ENCODE measurements at places on chromosomes 11 and 22.
A peak's percentile ranks its signal among the peaks of the same experiment; 100 is the strongest.

DNA sequence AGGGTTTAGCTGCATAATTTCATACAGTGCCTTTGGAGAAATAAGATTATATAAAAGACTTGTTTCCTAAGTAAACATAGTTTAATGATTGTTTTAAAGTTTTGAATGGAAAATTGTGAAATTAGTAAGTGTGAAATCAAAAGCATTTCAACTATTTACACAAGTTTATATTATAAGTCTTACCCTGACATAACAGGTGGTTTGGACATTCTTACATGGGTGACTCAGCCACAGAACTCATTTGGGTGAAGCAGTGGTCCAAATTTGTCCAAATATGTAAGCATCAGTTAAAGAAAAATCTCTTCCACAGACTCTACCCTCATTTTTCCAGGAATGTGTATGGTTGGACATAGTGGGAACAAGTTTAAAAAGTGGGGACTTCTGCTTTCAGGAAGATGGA, 68.0 kb downstream of the USP47 start:
- DNase-seq = peak; percentile 80

GRCh38 chr11:34749666-34750659, 129.1 kb downstream of the EHF start:
- DNase-seq = peak; percentile 54

GRCh38 chr11:128198216-128198772, 389.1 kb downstream of the ETS1 start:
- no peak for DNase-seq

- DNase-seq = no peak
These were observed 25.0 kb downstream of the ARHGAP8 start for GRCh38 chr22:44777364-44777755.

DNA sequence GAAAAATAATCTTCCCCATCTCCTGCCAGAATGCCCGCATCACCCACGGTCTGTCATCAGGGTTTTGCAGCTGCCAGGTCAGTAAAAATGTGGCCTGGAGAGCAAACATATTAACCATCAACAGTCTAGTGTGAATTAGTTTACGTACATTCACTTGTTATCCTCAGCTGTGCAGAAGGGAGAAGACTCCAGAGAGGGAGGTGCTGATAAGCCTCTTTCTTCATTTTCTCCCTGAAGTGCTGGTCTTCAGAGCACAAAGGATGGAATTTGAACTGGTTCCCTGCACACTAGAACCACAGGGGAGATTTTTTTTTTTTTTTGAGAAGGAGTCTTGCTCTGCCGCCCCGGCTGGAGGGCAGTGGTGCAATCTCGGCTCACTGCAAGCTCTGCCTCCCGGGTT, 8.2 kb downstream of the FGF19 start:
- DNase-seq = no peak

DNA sequence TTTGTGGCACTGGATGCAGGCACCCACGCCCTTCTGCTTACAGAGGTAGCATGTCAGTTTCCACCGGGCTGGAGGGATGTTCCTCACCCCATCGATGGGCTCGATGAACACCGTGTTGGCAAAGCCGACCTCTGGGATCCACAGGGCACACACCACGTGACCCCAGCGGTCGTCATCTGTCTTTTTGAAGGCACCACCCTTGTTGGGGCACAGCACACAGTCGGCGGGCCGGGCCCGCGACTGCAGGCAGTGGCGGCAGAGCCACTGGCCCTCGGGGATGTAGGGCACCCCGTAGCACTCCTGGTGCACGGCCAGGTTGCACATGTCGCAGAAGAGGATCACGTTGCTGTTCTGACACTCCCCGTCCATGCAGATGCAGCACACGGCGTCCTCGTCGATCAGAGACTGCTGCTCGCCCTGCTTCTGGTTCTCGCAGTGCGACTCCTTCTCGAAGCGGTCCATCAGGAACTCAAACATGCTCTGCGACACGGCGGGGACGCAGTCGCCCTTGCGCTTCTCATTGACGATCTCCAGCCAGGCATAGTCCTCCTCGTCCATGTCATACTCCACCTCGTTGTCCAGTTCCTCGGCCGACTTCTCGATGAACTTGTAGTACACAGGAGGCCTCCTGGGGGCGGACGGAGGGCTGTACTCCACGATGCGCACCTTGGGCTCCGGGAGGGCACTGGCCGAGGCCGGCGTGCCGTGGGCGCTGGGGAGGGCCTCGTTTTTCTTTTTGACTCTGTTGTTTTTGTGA, 4.2 kb downstream of the BRD1 start:
- no peak for DNase-seq

GRCh38 chr22:45183974-45184373, 20.2 kb downstream of the NUP50 start:
- no peak for DNase-seq

GRCh38 chr22:39135092-39135896, 17.2 kb downstream of the CBX7 start:
- DNase-seq = peak; percentile 48

DNA sequence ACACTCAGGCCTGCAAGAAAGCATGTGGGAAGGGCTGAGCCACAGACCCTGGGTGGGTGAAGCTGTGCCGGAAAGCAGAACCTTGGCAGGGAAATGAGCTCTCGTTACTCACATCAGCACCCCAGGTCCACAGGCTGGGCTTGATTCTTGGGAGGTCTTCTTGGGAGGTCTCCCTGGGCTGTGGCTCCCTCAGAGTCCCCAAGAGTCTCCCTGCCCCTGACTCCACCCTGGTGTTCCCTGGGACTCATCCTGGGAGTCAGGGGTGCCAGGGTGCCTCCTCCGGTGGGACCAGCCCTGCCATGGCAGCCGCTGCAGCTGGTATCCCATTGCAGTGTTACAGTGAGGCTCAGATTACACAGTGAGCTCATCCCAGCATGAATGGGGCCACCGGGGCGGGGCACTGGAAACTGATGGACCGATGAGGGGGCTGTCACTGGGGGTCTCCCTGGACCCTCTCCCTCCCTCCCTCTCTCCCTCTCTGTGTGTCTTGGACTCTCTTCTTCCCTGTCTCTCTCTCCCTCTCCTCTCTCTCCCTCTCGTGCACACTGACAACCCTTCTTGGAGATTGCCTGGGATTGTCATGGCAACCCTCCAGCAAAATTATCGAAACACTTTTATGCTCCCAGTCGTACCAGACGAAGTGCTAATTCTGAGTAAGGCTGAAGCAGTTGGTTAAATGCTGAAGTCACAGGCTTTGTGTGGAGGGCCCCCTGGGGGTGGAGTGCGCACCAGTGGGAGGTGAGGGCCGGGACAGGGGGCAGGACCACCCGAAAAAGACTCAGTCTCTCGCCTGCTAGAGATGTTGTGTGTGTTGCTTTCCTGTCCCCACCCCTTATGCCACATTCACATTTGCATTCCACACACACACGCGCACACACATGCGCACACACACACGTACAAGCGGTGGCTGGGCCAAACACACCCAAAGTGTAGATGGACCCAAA, 8.6 kb upstream of the C11orf96 start:
- DNase-seq = no peak

DNA sequence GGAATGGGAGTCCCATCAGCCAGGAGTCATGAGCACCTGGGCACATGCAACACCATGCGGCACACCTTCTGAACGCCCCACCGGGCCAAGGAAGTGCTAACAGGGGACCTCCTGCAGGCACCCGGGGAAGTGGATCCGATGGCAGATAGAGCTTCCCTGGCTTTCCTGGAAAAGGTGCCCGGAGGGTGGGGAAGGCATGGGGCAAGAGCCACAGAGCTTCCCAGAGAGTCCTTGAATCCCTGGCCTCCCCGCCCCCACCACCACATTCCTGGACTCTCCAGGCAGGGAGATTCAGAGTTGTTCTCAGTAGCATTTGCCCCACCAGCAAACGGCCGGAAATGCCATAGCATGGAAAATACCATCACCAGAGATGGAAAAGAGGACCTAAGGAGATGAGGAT, 8.3 kb downstream of the TRIM29 start:
- no peak for DNase-seq

- peak; percentile 79 for DNase-seq
These were observed 6.5 kb downstream of the ADORA2A start for GRCh38 chr22:24433828-24434470.

GRCh38 chr11:66318600-66318970, 1.7 kb upstream of the CD248 start:
- DNase-seq = no peak

GRCh38 chr11:80331694-80332093, 890.9 kb upstream of the TENM4 start:
- no peak for DNase-seq

- DNase-seq = peak; percentile 45
These were observed 103.9 kb downstream of the GGTLC2 start for GRCh38 chr22:22748297-22748743.

DNA sequence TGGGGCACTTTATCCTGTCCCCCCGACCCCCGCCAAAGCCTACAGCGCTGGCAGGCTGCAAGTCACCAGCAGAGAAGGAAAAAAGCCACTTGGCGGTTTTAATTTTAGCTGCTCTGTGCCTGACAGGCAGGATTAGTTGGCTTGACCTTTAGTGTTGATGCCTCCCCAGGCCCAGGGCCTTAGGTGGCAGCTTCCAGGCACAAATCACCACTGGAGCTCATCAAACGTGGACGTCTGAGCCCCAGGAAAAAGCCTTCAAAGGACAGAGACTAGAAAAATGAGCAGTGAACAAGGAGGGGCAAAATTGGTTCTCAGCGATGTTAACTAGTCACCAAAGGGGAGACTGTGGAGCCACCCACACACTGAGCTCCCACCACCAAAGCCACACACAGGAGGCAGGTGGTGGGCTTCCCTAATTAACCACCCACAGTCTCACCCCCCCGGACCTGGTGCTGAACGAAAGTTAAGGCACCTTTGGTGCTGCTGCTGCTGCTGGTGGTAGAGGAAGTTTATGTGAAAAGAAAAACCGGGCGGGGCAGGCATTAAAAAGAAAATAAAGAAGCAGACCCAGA, 4.4 kb upstream of the PYGM start:
- DNase-seq = no peak

GRCh38 chr22:26238596-26238995, 69.3 kb downstream of the SEZ6L start:
- DNase-seq = no peak

- no peak for DNase-seq
These were observed at the start of gene FXYD6 for GRCh38 chr11:117876341-117877119. Gene FXYD6, minus strand, starts transcription at chr11:117876658. Its CDS starts 33,882 bp downstream, at chr11:117842776.

- DNase-seq = peak; percentile 75
These were observed 24.0 kb upstream of the SMIM38 start for GRCh38 chr11:69131644-69132300.

- no peak for DNase-seq
These were observed 1.0 kb downstream of the ADM2 start for GRCh38 chr22:50482107-50483074.

- no peak for DNase-seq
These were observed 3.9 kb downstream of the POLD4 start for GRCh38 chr11:67349457-67349856.

GRCh38 chr11:96173422-96173821, 169.6 kb downstream of the MAML2 start:
- no peak for DNase-seq

DNA sequence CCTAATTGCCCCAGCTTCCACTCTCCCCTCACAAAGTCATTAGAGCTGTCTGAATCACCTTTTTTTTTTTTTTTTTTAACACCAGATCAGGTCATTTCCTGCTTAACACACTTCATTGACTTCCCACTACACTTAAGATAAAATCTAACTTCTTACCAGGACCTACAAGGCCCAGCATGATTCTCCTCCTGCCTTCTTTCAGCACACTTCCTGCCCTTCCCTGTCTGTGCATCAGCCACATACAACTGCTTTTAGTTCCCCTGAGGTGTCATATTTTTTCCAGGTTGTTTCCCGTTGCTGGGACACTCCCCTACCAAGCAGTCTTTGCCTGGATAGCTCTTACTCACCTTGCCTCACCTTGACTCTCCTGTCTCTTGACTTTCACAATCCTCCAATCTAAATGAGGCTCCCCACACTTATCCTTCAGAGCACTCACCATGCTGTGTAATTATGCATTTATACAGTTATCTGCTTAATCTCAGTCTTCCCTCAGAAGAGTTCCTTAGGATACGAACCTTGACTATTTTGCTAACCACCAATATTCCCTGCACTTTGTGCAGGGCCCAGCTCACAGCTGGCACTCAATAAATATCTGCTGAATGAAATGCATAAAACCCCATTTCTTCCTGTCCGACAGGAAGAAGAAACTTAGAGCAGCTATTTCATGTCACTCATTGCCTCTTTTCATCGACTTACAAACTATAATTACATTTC, 96.6 kb upstream of the AKIP1 start:
- DNase-seq = peak; percentile 58

GRCh38 chr11:122394313-122394712, 261.2 kb upstream of the UBASH3B start:
- DNase-seq = no peak

DNA sequence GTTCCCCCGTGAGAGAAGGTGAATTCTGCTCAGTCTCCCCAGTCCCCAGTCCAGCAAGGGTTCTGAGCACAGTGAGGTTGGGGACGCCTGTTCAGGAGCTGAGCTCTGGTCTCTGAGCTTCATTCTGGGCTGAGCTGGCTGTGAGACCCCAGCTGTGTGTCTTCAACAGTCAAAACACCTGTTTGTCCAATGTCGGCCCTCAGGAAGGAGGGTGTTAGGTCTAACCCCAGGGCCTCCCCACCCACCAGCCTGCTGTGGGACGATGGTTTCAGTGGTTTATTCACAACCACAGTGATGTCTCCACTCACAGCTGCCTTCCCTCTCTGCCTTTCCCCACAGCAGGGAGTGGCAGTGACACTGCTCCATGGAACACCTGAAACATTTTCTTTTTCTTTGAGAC, 1282.9 kb downstream of the TBC1D22A start:
- no peak for DNase-seq

DNA sequence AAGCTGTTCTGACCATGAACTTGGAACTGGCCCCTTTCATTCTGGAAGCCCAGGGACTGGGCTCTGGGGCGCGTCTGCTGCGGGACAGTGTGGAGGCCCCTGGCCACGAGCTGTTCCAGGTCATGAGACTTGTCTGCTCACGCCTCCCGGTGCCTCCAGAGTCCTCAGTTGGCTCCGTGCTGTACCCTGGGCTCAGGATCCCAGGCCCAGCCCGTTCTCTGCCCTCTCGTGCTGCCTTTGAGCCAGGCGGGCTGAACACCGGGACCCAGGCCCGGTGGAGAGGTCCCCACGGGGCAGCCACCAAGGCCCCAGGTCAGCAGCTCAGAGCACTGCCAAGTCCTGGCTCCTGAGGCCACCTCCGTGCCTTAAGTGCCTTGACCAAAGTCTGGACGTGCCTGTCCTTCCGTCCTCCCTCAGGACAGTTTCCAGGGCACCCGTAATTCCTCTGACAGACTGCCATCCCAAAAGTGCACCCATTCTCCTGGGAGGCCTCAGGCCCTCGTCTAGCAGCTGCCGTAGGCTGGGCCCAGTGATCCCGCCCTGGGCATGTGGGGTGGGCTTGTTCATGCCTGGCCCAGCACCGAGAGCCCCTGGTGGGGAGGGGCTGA, 36.3 kb upstream of the PPARA start:
- no peak for DNase-seq

GRCh38 chr11:1005928-1006327, 30.6 kb downstream of the MUC6 start:
- no peak for DNase-seq

DNA sequence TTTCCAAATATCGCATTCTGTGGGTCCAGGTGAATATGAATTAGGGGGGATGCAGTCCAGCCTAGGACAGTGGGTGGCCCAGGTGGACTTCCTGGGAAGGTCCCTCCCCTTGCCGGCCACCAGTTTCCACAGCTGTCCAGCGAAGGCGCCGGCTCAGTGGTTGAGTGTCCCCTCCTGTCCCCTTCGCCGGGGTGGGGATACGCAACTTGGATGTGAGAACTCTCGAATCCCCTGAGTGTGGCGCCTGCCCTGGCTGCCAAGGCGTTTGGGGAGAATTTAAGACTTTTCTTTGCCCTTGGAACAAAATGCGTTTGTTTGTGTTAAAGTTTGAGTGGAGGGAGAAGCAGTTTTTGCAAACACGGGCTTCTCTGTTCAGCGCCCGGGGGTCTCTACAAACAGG, 123.7 kb downstream of the KCNQ1OT1 start:
- DNase-seq = no peak

- DNase-seq = peak; percentile 78
These were observed 682.6 kb downstream of the KCNA4 start for GRCh38 chr11:29333993-29334775.

All from EL (cell line).